Fibroblast of skin of scalp (primary cell): ENCODE measurements at places on chromosomes 12 and 14.

GRCh38 chr12:103470664-103471063 is 25.1 kb downstream of the C12orf42 start:
- DNase-seq, result no peak

GRCh38 chr14:102826161-102826560 is 48.9 kb downstream of the TRAF3 start:
- no peak for DNase-seq

DNA sequence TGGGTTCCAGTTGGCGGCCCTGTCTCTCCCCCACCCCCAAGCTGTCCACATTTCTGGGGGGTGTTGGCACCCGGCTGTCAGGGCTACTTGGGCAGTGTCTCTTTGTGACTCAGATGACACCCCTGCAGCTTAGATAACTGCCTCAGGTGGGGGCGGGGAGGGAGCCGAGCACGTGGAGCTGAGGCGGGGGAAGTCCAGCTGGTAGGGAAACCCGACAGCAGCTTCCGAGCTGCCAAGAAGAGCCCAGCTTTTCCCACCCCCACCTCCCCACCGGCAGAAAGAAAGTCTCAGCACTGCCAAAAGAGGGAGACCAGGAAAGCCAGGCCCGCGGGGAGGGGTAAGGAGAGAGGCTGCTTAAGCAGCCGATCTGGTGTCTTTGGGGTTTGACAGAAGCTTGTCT is 1.4 kb downstream of the LRTM2 start:
- no peak for DNase-seq

GRCh38 chr14:89889626-89890025 is 64.9 kb downstream of the EFCAB11 start:
- no peak for DNase-seq

DNA sequence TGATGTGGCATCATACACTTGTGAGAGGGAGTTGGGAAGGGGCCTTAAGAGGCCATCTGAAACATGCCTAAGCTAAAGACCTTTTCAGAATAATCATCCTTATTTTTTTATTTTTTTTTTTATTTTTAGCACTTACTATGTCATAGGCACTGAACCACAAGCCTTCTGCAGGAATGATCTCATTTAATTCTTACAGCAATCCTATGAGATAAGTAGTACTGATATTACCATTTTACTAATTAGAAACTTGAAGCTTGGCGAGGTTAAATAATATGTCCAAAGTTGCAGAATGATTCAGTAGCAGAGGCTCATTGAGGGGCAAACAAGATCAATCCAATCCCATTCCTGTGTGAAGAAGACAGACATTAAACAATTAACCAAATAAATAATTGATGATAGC is 33.4 kb upstream of the DDHD1 start:
- DNase-seq, result no peak

DNA sequence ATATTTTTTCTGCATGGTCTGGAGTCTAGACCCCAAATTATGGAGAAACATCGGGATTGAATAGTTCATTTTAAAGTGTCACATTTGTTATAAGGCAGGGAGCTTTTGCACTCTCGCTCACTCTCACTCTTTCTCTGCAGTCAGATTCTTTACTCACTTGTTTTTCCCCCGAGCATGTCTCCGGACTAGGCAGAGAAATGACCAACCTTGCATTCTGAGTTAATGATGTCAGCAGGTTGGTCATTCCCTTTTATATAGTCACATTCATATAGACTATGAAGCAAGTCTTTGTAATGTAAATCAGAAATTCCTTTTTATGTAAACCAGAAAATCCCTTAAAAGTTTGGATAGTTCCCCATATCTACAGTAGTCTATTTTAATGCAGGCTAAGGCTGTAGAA is 4.1 kb downstream of the C12orf75 start:
- DNase-seq, result peak; percentile 86

DNA sequence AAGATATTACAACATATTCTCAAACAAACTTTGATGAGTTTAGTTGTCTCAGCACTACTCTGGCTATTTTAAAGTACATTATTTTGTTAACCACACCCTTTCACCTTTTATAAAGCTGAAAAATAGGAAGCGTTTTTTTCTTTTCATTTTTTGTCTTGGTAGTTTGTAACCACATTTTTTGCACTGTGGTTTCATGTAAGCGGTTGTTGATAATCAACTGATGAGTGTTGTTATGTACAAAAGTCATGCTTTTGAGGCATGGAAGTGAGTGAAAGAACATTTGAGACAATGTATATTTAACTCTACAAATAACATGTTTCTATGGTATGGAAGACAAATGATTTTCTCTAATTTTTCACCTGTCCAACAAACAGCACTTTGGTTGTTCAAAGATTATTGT is 52.1 kb upstream of the ATP2B1 start:
- no peak for DNase-seq

GRCh38 chr12:128711486-128711885 is 112.3 kb downstream of the SLC15A4 start:
- no peak for DNase-seq

DNA sequence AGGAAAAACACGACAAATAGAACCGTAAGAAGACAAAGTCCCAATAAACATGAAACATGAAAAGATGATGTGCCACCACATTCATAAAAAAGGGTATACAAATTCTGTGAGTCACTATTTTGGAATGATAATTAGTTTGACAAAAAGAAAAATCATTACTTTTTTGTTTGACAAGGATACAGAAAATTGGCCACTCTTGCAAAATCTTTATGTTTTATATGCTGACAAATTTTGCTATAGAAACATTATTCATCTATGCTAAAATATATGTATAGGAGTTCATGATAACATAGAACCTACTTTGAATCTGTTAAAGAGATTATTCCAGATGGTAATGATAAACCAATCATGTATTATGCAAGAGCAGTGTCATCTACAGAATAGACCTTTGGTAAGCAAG is 1201.0 kb downstream of the FSCB start:
- no peak for DNase-seq

GRCh38 chr12:53964315-53964713 is 8.6 kb upstream of the HOXC11 start:
- DNase-seq, result no peak

DNA sequence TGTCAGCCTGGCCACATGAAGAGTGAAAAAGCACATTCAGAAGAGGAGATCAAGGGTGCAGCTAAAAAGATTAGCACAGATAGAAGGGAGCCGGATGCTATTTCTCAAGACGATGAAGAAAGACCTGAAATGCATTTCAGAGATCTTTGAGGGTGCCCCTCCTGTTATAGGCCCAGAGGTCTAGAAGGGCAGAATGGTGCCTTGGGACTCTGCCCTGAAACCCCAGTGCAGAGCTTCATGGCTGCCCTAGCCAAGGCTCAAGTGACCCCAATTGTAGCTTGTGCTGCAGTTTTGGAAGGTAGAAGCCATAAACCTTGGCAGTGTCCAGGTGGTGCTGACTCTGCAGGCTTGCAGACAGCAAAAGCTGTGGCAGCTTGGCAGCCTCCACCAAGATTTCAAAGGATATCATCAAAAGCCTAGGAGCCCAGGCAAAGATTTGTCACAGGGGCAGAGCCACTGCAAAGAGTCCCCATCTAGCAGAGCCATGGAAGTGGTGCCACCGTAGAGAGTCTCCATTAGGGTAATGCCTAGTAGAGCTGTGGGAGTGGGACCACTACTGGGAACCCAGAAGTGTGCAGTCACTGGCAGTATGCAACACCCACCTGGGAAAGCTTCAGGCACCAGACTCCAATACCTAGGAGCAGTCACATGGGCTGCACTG is 6.4 kb downstream of the LACRT start:
- DNase-seq, result no peak

DNA sequence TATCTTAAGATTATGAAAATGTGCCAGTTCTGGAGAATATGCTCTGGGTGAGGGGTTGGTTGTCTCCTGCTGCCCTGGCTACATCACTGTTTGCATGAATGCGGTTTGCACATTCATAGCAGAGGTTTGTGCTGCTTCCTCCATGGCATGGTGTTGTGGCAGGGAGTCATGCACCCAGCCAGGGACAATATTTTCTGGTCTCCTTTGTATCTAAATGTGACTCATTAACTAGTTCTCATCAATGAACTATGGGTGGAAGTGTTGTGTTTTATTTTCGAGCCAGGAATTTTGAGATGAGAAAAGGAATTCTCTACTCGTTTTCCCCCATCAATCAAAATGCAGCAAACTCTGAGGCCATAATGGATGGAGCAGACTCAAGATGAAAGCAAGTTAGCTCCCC is 527.3 kb downstream of the SNAPC1 start:
- DNase-seq, result peak; percentile 2

DNA sequence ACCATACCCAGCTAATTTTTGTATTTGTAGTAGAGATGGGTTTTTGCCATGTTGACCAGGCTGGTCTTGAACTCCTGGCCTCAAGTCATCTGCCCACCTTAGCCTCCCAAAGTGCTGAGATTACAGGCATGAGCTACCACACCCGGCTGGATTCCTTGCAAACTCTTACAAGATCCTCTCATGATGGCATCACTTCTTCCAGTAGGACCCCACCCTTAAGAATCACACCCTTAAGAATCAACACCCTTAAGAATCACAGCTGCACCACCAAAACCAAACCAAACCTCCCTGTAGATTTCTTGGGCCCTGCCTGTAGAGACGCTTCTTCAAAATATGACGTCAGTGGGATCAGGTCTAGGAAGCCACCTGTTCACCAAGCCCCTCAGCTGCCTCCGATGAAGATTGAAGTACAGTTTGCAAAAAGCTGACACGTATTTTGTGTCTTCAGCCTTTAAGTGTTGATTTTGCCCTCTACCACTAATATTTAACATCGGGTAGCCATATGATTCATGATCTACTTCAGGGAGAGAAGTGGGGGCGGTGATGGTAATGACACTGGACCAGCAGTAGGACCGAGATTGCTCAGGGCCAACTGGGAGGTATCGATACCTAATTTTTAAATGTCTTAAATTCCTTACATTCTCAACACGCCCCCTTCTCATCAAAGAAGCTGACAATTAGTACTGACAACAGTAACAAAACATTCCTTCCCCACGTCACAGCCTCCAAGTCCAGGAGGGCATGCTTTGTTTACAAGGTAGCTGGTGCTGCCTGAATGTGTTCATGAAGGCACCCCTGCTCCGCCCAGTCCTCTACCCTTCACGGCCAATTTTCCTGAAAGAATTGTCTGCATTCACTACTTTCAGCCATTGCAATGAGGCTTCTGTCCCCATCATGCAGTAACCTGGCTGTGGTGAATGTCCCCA is 57.2 kb downstream of the ESRRB start:
- DNase-seq, result no peak

- no peak for DNase-seq
These were observed 23.2 kb downstream of the P2RX4 start for GRCh38 chr12:121232977-121233627.

- DNase-seq, result no peak
These were observed 35.7 kb upstream of the GPR132 start for GRCh38 chr14:105100910-105101309.

DNA sequence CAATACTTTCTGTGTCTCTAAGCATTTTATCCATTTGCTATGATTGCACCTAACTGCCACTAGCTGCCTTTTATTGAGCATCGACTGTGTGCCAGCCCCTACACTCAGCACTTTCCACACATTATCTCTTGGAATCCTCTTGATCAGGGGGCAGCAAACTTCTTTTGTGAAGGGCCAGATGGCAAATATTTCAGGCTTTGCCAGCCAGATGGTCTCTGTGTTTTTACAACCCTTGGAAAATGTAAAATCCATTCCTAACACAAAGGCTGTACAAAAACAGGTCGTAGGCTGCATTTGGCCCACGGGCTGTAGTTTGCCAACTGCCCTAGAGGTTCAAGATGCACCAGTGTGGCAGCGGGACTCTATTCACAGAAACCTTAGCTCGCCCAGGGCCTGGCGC is 19.5 kb downstream of the FOXN4 start:
- no peak for DNase-seq

GRCh38 chr12:70756118-70756517 is 118.9 kb upstream of the PTPRB start:
- DNase-seq, result peak; percentile 45

GRCh38 chr14:50059763-50060616 is 56.4 kb downstream of the VCPKMT start:
- DNase-seq, result no peak

GRCh38 chr14:78253986-78254385 is 83.8 kb downstream of the NRXN3 start:
- peak; percentile 73 for DNase-seq

DNA sequence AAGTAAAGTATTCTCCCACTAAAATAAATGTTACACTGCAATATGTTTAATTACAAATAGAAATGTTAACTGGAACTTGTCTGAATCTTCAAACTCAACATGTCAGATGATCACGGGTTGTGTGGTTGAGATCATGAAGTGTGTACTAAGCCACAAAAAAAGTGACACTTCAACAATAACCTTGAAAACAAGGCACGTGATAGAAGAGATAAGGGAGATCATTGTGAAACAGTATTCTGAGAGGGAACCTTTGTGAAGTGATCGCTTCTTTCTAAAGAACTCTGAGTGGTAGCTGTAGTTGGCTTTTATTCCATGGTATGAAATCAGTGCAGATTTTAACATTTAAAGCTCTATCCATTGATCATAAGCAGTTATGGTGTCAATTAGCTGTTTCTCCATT is 60.0 kb downstream of the LIN52 start:
- DNase-seq, result no peak

DNA sequence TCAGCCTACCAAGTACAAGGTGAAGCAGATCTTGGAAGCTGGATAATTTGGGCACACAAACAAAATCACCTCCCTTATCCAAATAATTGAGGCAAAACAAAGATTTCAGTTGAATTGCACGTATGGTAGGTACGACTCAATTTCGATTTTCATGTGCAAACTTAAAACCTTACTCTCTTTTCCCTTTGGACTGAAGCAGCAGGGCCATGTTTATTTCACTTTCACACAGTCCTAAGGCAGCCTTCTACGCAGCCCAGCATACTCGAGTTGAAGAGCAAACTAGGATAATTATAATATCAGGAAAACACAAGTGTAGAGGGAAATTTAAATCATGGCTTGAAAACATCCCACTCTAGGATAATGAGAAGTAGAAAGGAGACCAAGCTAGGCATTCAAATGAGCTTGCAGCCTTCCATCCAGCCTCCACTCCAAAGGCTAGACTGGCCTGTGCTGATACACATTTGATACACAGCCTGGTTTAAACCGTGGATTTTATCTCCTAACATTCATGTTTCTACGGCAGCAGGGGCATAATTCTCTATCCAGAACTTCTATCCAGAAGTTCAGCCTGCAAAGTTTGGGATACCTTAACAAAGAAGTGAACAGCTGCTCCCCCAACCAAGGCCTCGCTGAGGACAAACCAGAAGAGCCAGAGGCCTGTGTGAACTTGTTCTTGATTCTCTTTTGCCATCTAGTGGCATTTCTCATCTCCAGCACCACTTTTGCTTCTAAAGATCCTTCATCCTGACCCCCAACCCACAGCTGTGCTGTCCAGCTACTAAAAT is 2.4 kb upstream of the RNASE7 start:
- DNase-seq, result peak; percentile 64

- DNase-seq, result no peak
These were observed 10.9 kb upstream of the IL26 start for GRCh38 chr12:68236421-68237059.
